ENCODE measurements at places on chromosomes 12 and 14.

DNA sequence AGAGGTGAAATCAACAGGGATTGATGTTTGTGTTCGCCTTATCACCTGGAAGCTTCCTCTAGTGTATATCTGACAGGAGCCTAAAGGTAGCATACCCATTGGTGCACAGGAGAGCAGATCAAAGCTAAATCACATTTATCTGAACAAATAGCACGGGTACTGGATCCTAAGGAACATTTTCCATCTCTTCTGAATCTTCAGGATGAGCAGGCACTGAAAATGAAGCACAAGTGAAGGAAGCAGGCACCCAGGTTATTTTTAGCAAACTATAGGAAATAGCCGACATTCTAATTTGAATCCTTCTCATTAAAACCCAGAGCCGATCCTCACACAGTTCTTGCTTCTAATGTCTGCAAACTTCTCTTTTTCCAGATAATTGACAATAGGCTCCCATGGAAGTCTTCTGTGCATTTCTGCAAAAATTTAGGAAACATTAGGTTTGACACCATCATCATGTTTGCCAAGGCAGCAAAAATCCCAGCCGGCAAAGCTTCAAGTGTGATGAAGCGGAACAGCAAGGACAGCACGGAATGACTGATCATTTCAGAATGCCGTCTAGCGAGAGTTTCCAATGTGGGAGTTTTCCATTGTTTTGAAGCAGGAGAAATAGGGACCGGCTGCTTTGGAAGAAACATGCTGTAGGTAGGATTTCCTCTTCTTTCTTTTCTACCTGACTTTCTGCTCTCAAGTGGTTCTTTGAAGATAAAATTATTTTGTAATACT, 24.3 kb upstream of the RGS6 start:
- no peak for DNase-seq

DNA sequence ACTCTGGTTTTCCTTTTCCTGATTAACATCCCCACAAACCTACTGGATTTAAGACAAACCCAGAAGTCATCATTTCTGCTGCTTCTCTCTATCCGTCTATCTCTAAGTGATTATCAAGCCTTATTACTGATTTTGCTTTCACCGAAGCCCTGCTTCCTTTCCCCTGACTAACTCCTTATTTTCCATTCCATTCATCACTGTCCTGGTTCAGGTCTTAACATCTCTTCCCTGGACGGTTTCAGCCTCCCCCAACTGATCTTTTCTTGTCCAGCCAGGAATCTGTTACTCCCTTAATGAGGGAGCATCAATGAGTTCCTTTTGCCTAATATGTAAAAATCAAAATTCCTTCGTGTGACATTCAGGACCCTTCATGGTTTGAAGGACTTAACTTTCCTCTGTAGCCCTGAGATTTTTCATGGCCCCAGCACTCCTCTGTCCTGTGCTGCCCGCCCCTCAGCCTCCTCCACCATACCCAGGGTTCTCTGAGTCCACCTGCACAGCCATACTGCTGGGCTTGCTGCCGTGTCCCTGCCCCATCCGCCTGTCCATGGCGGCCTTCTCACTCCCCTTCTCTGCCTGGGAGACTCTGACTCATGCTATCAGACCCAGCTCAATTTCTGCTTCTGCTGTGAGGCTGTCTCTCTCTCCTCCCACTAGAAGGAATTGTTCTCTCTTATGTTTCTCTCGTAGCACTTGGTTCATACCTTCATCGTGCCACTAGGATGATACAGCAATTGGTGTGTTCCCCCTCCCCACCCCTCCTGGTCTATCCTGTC, 167.8 kb upstream of the HIF1A start:
- DNase-seq = no peak

DNA sequence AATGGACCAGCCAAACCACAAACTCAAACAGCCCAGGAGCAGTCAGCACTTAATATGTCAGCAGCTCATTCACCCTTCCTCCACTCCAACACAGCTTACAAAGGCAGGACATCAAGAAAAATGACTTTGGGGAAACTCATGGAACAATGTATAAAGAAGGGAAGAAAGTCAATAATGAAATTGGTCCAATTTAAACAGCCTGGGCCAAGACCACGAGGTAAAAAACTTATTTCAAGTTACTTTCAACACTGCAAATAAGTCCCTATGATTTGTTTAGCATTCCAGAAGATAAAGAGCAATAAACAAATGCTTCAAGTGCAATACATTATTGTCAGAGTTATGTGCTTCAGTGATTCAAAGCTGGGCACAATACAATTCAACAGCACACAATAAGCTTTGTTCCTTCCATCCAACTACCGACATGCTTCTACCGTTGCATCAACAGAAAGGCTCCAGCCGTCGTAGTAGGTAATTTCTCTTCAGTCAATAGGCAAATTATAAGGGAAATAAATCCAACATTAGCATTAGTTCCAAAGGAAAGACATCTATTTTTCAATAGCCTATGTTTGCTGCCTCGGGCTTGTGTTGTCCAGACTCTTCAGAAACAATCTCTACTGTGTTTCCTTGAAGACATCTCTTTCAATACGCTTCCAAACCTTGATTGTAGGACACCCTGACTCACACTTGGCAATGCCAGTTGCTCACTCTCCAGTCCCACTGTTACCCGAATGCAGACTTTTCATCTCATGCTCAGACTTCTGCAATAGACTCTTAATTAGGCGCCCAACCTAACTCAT, 225.7 kb downstream of the NUAK1 start:
- no peak for DNase-seq

DNA sequence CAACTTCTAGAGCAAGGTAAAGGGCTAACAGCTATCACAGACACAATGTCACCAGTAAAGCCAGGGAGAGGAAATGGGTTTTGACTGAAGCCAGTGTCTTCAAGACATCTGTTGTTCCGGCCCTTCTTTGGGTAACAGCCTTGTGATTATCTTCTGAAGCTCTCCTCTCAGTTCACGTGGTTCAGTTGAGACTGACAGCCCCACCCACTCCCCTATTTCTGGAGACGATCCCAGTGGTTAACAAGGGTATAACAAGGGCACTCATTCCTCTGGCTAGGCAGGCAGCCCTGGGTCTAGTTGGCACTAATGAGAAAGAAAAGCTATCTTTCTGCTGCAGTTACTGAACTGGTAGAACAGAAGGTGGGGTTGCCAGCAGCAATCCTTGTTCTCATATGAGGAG, 6.9 kb downstream of the GNPTAB start:
- DNase-seq = no peak

DNA sequence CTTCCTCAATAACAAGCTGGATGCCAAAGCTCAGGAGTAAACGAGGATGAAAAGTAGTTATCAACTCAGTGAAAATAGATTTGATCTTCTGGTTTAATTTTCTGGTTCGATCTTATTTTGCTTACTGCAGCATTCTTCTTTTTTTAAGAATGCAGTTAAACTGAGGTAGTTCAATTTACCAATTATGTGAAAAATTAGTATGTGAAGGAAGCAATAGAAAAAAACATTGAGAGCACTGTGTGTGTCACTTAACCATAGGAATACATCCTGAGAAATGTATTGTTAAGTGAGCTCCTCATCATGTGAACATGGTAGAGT, 111.4 kb upstream of the TSPAN8 start:
- no peak for DNase-seq
